Cortex of kidney (tissue), 1 donor: ENCODE measurements at places on chromosomes 11 and 22.

DNA sequence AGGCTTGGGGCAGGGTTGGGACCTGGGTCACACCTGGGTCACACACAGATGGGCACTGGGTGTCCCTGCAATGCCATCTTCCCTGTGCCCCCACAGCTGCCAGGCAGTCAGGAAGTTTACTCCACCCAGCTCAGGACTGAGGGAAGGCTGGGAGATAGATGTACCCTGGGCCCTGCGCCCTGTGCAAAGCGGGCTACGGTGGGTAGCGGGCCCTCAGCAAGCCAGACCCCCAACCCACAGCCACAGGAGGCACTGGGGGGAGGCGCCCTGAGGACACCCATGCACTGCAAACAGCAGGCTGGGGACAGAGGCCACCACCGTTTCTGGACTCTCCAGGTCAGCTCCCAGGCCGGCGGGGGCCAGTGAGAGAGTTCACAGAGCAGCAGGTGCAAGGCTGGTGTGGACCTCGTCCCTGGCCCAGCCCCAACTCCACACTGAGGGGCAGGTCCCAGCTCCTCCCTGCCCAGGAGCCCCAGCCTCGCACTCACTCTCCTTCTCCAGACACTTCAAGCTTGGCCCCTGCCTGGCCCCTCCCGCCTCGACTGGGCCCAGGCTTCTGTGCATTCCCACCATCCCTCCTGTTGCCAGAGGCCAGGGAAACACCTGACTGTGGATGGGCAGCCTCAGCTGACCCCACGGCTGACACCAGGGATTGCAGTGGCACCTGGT is 4.9 kb downstream of the DUSP8 start:
- DNase-seq, result no peak

GRCh38 chr11:30317030-30317429 is 5.9 kb upstream of the ARL14EP start:
- DNase-seq, result no peak

DNA sequence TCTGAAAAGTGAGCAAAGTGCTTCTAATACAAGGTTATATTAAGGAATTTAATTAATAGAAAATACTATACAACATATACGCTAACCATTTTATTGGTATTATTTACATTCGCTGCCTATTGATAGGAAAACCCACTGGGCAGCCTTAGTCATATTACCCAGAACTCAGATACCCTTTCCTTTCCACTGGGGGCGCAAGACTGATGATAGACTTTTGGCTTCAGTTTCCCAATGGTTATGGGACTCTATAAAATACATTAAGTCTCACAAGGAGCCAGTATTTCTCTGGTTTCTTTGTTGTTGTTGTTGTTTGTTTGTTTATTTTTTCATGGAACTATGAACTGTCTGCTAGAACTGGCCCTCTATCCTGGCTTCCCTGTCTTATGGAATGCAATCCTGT is 471.1 kb upstream of the KIRREL3 start:
- DNase-seq, result no peak

- no peak for DNase-seq
Measured at GRCh38 chr11:41446566-41446965, 12.9 kb downstream of the LRRC4C start.

- no peak for DNase-seq
Measured at GRCh38 chr11:69403556-69404215, 77.8 kb upstream of the LINC01488 start.

- DNase-seq, result no peak
Measured at GRCh38 chr11:36441610-36442208, 68.4 kb downstream of the TRAF6 start.

- DNase-seq, result no peak
Measured at GRCh38 chr11:7546324-7546791, 32.6 kb downstream of the PPFIBP2 start.

DNA sequence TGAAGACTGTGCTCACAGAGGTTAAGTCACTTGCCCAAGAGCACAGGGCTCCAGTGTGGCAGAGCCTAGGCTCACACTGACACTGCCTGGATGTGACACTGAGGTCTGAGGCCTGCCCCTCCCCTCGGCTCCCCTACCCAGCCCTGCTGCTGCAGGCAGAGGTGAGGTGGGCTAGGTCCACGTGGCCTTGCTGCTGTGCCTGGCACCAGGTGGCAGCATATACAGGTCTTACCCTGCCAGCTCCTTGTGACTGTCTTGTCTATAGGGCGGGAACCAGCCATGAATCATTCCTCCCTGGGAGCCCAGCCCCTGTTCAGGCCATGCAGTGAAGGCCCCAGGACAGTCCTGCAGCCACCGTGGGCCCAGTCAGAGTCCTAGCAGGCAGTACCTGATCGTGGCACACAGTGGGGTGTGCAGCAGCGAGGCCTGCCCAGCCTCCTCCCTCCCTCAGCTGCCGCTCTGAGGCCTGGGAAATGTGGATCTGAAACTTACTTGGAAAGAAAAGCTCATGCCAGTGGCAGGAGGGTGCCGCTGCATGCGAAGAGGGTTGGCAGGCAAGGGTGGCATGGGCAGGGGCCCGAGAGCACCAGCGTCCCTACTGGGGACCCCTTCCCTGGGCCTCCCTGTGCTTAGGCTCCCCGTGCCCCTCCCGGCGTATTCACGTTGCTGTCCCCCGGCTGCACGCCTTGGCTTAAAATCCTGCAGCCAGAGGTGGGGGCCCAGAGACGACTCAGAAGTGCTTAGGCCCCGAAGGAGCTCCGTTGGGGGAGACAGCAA is 1.2 kb upstream of the CERK start:
- DNase-seq, result no peak

DNA sequence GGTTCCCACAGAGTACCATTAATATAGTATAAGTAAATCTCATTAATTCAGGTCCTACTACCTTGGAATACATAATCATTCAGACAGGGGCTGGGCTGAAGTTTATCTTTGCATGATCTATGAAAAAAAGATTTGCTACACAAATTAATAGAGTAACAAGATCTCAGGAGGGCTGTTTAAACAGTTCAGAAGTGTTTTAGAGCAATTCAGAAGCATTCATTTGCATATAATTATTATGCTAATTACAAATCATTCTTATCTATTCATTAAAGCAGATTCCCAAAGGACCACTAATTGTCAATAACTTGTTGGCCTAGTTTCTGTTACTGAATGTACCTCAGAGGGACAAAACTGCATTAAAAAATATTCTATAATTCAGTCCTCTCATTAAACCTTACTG is 40.5 kb downstream of the PITPNB start:
- no peak for DNase-seq

- DNase-seq, result no peak
Measured at GRCh38 chr11:99934008-99934407, 753.1 kb upstream of the ARHGAP42 start.

DNA sequence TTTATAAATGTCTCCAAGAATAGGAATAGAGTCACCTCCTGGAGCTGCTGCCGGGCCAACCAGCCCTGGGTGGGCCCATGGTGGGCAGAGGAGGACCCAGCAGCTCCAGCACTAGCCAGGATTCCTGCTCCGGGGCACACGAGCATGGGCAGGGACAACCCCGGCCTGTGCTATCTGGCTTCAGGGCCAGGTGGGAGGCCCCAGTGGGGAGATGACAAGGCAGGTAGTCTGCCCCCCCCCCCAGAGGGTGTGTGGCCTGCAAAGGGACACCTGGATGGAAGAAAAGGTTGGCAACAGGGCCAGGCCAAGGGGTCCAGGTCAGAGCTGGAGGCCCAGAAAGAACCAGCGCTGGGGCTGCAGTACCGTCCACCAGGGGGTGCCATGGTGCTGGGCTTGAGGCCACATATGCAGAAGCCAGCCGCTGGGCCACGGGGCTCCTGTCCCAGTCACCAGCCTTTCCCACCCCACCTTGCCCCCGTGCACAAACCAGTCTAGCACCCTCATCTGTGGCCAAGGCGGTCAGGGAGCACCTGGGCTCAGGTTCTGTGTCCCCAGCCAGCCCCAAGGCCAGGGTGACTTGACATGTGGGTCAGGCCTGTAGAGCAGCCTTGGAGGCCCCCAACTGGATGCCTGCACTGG is 3.4 kb downstream of the TSPAN32 start:
- no peak for DNase-seq

DNA sequence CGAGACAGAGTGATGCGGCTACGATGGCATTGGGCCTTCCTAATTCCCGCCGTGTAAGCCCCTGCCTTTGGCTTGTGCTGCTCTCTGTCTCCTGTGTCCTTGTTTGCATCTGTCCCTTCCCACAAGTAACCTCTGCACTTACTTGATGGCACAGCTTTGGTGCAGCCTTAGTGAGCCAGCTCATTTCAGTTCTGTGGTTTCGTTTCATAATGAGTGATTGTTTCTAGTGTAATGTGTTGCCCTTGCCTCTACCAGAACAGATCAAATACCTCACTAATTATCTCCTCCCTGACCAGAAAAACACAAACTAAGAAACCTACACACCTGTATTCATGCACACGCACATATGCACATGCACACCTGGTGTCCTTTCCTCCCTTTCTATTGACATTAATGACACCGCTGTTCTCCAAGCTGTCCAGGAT is 58.8 kb downstream of the GRK3 start:
- DNase-seq, result no peak

DNA sequence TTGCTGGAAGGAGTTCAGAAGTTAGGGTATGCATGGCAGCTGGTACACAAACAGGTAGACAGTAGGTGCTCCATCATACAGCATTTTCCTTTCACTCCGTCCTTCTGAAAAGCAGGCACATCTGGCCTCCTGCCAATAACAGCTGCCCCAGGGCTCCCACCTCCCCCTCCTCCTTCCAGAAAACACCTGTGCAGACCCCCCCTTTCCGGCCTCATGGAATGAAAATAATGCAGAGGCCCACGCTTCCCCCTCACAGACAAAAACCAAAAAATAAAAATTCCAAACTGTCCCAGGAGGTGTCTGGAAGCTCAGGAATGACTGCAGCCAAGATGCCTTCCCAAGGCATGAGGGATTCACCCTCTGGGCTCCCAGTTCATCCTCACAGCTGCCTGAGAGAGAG is 185.5 kb downstream of the MN1 start:
- DNase-seq, result no peak

DNA sequence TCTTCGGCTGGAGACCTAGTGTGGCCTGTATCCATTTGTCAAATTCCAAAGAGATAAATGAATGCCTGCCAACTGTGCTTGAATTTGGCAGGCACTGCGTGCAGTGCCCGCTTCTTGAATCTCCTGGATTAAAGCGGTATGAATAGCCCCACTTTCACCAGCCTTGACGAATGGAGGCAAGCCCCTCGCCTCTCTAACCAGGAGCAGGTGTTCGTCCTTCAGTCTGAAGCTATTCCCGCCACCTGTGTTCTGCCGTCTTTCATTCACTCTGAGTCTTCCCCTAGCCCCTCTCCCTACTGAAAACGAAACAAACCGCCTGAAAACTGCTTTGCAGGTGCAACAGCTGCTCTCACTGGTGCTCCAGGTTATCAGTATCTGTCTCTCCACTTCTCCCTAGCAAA is 11.2 kb downstream of the NLRP14 start:
- no peak for DNase-seq

DNA sequence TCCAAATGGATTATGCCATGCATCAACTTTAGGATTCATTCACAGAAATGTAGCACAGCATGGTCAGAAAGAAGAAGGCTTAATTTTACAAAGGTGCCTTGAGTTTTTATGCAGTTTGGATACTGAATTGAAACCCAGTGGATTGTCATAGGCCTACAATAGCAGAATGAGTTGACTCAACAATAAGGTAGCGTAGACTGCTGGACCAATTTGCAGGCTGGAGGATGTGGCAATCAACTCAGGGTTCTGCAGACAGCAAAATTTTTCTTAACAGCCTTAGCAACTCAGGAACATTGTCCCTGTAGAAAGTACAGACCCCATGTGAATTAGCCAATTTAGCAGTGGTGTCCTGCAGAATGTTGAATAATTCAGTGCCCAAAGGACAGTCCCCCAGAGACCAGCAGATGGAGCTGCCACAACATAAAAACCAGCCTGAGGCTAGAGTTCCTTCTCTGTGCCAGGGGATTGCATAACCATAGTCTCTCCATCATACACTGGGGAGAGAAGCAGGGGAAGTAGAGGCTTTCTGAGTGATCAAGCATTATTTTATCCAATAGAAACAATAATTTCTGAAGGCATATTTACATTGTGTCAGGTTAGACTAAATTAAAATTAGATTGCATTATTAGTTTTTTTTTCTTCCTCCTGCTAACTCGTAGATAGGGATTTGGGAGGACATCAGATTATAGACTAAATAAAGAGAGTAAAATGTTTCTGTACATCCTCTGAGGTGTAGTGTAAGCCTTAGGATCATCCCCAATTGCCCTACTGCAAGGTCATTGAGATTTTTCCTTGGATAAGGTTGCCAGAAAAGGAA is 20.3 kb upstream of the MRPL17 start:
- DNase-seq, result no peak
